ENCODE measurements at places on chromosomes 1 and 21.

DNA sequence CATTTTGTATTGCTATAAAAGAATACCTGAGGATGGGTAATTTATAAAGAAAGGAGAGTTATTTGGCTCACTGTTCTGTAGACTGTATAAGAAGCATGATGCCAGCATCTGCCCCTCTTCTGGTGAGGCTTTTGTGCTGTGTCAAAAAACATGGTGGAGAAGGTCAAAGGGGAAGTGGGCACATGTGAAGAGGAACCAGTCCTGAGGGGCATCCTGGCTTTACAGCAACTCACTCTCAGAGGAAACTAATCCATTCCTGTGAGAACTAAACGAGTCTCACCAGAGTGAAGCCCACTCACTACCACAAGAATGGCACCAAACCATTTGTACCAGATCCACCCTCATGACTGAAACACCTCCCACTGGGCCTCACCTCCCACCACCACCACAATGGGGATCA, 18.8 kb upstream of the SELP start:
- no peak for DNase-seq

GRCh38 chr1:63936276-63936675, 162.5 kb downstream of the ROR1 start:
- DNase-seq: no peak

DNA sequence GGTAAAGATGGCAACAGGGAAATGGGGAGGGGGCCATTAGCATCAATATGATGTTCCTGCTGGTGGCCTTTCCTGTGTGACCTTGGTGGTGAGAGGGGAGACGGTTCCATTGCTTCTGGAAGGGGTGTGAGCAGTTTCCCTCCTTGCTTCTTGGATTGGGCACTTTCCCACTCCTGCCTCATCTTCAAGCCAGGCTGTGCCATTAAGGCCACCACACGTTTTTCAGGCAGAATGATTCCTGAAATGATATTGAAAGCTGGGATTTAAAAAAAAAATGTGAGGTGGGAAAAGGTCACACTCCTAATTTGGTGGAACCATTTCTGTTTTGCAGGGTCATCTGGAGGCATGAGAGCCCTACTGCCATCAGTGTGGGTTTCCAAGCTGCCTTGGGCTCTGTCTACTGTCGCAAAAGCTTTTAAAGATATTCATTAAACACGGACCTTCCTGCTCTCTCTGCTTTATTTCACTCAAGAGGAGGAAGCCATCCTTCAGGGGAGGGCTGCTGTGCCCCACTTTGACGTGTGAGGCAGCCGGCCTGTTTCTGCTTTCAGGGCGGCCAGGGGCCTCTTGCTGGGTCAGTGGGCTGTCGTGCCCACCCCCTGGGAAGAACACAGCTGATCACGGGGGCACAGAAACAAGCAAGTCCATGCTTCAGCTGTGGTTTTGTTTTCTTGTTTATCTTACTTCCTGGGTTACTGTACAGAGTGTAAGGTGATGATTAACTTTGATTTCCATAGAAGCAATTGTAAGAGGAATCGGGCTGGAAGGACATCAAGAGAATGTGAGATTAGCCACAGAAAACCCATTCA, 8.0 kb downstream of the RIIAD1 start:
- no peak for DNase-seq

GRCh38 chr1:226310245-226310540, 1.2 kb upstream of the LIN9 start:
- DNase-seq: no peak

DNA sequence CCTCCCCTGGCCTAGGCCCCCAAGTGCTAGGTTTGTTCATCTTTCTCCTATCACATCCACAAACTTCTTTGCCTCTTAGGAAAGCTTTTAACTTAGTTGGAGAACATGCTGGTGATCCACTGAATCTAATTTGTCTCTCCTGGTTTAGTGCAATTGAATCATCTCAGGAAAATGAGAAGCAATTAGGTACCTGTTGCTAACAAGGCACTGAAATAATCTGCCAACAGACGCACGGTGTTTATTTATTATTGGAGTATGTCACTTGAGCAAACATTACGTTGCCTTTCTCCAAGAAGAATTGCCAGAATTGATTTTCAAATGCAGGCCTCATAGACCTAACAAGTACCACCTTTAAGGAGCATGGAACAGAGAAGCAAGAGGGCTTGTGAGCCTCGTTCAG, 309.4 kb downstream of the NFIA start:
- DNase-seq: no peak

DNA sequence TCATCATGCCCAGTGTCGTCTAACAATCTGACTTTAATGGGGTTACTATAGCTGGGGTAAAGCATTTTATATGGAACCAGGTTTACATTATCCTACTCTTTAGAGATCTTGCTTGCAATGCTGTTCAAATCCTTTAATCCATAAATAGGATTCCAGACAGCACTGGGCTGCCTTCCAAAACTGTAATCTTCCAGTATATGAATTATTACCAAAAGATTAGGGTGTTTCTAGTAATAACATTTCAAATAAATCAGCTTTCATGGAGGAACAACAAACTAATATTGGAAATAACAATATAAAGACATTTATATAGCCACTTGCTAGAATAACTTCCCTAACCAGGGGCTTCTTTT, 88.6 kb upstream of the PLXNA2 start:
- DNase-seq: no peak

DNA sequence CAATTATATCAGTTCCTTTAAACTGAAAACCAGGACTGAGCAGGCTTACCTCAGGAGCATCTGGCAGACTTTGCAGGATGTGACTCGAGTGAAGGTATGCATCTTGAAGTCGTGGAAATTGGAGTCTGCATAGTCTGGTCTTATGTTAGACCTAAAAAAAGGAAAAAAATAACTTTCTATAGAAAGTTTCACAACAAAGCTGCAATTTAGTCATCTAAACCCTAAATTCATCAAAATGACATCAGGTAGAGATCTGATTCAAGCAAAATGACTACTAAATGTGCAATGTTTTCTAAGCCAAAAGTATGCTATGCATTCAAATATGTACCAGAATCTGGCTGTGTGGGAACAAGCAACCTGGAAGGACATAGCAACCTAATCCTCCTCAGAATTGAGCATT, 260.1 kb downstream of the VAV3 start:
- DNase-seq: no peak

GRCh38 chr1:205629751-205630150, 2.1 kb downstream of the ELK4 start:
- no peak for DNase-seq

GRCh38 chr1:17597651-17598050, 58.2 kb downstream of the ARHGEF10L start:
- DNase-seq: no peak

- peak; percentile 31 for DNase-seq
These were observed 296.0 kb downstream of the PTPRU start for GRCh38 chr1:29532285-29532684.

DNA sequence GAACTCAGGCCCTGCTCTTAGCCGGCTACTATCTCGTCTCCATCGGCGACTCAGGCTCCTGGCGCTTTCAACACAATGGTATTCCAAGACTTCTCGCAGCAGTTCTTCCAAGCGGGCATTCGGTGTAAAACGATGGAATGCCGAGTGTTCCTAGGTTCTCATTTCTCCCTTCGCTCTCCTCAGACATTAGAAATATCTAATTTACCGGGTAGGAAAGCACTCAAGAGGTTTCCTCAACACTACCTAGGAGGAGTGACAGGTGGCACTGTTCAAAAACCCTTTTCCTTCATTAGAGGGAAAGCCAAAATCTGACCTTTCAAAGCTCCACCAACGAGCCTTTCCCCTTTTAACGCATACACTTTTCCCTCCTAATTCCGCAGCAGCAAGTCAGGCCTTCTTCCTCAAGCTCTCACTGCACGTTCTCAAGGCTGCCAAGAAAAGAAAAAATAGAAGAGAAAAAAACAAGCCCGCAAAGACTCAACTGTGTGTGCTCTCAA, 601 bp downstream of the UBE2G2 start:
- DNase-seq: no peak

DNA sequence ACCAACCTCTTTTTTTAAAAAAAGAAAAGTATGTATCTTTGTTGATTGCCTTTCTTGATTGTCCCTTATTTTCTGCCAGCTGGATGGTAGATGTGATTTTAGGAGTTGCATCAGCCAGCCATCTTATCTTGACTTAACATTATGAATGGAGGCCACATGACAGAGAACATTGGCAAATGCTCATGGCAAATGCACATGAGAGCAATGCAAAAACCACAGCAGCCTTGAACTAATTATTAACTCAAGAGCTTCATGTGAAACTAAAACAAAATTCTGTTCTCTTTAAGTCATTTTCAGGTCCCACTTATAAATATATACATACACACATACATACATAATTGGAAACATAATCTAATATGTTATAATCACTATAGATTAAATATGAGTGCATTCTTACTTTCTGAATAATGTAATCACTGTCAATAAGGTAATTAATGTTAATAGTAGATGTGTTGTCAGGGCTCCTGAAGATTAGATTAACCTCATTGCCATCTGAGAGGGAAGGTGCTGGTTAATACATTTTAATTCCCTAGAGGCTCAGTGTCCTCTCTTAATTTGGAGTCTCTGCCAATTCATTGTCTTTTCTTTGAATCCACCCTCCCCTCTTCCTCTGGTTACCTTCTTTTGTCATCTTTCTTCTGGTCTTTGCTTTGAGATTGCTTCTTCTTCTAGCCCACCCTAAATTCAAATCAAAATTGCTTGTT, 962.2 kb downstream of the ADGRL2 start:
- DNase-seq: no peak

All from activated CD8-positive, alpha-beta memory T cell treated with anti-CD3 and anti-CD28 coated beads, Interleukin-2, amount 10 ng/mL, durations not matched to agents 7 days and 5 days (primary cell).